ENCODE measurements at places on chromosomes 5 and 9.

- DNase-seq: no peak
Observed at GRCh38 chr5:120258123-120258522, 206.0 kb upstream of the PRR16 start.

GRCh38 chr9:127138444-127138843 lies 16.0 kb upstream of the ANGPTL2 start:
- no peak for DNase-seq

- peak; percentile 17 for DNase-seq
Observed at GRCh38 chr5:115450741-115451140, 93.8 kb downstream of the FEM1C start.

DNA sequence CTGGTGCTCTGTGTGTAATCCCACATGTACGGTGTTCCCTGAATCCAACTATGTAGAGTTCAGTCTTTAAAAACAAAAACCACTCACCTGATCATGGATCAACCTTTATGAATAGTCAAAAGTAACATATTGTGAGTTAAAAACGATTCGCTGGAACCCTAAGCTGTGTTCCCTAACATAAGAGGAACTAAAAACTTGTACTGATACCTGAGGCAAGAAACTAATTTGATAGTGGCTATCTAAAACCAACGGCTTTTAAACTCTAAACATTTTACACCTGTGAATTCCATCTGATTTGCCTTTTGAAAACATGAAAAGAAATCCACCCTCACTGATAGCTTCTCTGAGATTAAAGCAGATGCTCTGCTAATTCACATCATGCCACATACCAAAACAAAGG lies 101.5 kb downstream of the DEPDC1B start:
- no peak for DNase-seq

DNA sequence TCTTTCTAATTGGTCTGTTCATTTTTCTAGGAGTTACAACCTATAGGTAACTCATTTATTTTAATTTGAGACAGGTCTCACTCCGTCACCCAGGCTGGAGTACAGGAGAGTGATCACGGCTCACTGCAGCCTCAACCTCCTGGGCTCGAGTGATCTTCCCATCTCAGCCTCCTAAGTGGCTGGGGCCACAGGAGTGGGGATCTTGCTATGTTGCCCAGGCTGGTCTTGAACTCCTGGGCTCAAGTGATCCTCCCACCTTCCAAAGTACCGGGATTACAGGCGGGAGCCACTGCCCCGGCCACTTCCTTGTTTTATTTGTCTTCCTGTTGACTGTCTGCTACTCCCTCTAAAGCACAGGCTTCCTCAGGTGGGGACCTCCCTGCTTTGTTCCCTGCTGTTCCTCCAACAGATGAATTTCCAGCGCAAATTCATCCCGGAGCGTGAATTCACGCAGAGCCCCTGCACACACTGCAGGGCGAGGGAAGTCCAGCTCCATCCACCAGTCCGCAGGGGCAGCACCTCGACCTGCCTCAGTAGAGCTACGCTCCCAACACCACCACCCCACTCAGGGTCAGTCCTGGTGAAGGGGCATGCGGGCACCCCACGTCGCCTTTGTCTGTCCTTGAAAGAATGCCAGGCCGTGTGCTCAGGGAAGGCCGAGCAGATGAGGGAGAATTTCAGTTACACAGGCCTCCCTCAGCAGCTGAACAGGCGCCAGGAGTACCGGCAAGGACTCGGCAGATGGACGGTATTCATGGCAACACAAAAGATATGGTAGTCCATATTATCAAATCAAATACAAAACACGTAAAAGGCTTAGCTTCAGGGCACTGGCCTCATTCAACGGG lies 6.3 kb downstream of the QSOX2 start:
- no peak for DNase-seq

DNA sequence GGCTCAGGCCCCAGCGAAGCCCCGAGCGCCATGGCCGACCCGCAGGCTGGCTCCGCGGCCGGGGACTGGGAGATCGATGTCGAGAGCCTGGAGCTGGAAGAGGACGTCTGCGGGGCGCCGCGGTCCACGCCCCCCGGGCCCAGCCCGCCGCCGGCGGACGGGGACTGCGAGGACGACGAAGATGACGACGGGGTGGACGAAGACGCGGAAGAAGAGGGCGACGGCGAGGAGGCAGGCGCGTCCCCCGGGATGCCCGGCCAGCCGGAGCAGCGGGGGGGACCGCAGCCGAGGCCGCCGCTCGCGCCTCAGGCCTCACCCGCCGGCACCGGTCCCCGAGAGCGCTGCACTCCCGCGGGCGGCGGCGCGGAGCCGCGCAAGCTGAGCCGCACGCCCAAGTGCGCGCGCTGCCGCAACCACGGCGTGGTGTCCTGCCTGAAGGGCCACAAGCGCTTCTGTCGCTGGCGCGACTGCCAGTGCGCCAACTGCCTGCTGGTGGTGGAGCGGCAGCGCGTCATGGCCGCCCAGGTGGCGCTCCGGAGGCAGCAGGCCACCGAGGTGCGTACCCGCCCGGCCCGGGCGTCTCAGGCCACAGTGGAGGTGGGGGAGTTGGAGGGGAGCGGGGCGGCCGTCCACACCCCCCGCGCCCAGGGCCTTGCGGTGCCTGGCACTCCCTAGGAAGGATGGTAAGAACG lies 1.6 kb downstream of the DMRT2 start:
- peak; percentile 65 for DNase-seq

- DNase-seq: no peak
Observed at GRCh38 chr9:124018730-124019697, 7.4 kb downstream of the LHX2 start.

- no peak for DNase-seq
Observed at GRCh38 chr9:92707530-92707929, 37.6 kb upstream of the IPPK start.

GRCh38 chr9:110638381-110638954 lies 30.1 kb upstream of the MUSK start:
- no peak for DNase-seq

- DNase-seq: no peak
Observed at GRCh38 chr9:83966209-83966582, 13.8 kb downstream of the HNRNPK start.

GRCh38 chr5:33850100-33850594 lies 41.6 kb downstream of the ADAMTS12 start:
- peak; percentile 73 for DNase-seq

DNA sequence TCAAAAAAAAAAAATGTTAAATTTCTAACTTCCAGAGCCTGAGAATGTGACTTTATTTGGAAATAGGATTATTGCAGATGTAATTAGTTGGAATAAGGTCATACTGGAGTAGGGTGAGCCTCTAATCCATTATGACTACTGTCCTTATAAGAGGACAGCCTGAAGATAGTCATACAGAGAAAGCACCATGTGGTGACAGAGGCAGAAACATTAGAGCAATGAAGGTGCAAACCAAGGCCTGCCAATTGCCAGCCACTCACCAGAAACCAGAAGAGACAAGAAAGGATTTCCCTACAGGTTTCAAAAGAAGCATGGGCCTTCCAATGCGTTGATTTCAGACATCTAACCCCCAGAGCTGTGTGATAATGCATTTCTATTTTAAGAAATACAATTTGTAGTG lies 659.2 kb upstream of the CHD1 start:
- DNase-seq: no peak

DNA sequence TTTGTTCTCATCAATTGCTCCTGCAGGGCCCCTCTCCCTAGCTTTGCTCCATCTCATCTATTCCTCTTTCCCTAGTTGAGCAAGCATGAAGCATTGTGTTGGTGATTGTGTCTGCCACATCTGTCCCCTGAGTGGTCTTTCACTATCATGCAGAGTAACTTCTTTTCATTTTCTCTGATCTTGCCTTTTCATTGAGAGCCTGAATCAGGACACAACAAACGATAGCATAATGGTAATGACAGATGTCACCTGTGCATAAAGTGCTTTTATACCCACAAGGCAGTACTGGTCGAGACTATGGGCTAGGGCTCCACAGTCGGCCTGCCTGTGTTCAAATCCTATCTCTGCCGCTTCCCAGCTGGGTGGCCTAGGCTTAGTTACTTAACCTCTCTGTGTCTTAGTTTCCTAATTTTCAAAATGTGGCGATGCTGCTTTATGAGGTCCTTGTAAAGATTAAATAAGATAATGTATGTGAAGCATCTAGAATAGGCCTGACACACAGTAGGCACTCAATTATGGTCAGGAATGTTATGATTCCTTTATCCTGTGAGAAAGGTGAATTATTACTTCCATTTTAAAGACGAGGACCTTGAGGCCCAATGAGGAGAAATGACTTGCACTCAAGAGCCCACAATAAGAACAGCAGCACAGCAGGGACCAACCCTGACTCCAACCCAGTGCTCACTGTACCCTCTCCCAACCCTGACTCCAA lies 137.1 kb upstream of the ZNF618 start:
- no peak for DNase-seq

All from activated CD4-positive, alpha-beta T cell treated with anti-CD3 and anti-CD28 coated beads, Interleukin-2, Interleukin-6, amounts not matched to agents 100 ng/mL and 50 ng/mL, durations not matched to agents 16 hours and 8 hours (primary cell).